ENCODE measurements at places on chromosomes 6 and 20.

- no peak for DNase-seq
These were observed 6.2 kb upstream of the GCM1 start for GRCh38 chr6:53154794-53155193.

DNA sequence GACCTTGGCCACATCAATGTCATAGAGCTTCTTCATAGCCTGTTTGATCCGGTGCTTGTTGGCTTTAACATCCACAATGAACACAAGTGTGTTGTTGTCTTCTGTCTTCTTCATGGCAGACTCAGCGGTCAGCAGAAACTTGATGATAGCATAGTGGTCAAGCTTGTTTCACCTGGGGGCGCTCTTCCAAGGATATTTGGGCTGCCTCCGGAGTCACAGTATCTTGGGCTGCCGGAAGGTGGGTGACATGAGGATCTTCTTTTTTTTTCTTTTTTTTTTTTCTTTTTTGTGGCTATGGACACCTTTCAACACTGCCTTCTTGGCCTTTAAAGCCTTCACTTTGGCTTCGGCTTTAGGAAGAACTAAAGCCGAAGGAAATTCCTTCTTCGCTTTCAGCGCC, 244.6 kb downstream of the GJA1 start:
- DNase-seq: no peak

DNA sequence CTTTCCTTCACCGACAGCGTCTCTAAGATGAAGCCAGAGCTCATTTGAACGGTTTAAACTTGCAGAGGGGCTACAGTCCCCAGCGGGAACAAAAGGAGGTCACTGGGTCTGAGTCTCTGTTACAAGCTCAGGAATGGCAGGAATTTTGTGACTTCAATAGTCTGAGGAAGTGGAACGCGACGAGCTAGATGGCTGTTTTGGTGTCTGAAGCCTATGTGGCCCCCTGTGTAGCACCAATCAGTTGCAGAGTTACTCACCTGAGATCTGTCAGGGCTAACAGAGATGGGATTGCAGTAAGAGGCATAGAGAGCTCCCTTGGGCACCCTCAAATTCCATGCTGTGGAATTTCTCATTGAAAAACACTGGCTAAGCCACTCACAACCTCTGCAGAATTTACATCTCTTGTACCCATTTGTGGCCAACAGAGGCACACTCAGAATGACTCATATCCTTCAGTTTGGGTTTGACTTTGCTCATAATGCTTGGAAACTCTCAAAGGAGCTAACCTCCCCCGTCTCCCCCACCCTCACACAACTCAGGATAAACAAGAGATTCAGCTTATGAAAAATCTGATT, 7.1 kb upstream of the TCP11 start:
- no peak for DNase-seq

DNA sequence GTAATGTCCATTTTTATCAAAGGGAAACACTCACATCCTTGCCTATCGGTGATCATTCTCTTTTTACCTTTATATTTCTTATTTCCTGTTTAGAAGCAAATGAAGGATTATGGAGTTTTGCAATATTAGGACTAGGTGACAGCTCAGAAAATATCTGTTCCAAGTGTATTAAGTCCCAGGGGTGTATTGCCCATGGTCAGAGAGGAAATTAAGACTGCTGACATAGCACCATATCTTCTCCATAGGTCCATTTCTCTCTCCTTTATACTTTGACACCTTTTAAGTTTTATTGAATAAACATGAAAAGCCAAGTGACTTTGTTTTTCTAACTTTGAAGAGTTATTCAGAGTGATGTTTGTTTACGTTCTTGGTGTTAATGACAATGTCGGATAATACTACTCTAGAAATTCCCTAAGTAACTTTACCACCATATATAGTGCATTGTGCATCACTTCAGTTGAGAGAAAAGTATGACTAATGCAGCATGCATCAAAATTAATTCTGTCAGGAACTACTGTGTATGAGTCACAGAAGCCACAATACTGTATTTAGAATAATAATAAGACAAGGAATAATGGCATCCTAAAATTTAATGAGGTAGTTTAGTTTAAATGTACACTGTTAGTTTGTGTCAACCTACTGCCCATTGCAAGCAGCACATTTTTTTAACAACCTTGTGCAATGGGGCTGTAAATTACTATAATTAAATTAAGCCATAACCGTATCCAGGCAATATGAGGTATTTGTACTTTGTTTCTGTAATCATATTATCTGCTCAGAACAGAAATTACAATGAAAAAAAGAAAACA, 474.4 kb upstream of the RNF217 start:
- DNase-seq: no peak

DNA sequence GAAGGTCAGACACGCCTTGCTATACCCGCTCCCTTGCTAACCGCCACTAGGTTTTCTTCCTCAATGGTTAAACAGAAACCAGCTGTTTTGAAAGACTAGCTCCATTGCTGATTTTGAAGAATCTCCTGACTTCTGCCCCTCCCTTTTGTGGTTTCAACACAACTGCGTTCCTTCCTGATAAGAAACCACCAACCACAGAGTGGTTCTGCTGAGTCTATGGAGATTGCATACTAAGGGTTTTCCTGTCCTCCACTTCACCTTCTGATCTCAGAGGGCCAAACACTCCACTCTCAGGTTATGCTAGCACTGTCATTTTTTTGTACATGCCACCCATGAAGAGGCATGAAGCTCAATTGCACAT, 207.9 kb downstream of the MYLK4 start:
- no peak for DNase-seq

- DNase-seq: peak; percentile 72
These were observed 50.8 kb upstream of the MLN start for GRCh38 chr6:33854572-33855030.

GRCh38 chr20:62792182-62792939, 3.9 kb upstream of the MRGBP start:
- DNase-seq: no peak

DNA sequence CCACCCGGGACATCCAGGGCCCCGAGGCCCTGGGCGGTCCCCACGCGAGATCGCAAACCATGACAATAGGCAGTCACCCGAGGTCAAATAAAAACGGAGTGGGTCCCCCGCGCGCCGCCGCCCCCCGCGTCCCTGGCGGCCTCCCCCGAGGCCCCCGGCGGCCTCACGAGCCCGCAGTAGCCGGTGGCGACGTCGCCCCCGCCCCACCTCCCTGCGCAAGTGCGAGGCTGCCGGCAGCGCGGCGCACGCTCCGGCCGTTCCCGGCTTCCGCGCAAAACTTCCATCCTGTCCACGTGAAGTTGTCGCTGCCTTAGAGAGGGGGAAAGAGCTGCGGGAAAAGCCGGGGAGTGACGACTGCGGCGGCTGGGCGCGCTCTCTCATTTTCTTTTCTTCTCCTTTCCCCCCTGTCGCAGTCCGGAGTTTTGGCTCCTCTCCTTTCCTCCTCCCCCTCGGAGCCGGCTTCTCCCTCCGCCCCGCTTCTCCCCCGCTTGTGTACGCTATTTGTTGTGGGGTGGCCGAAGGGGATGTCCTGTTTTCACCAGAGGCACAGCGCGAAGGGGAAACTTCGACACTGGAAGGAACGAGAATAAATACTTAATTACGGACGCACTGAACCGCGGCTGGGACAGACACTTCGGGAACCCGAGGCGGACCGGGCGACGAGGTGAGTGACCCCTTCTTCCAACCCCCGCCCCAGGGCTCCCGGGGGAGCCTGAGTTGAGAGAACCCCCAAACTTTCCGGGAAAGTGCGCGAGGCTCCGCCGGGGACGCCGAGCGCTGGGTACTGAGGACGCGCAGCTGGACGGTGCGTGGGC, at the start of gene EYA4:
Gene EYA4 (plus strand): TSS at position 272 of the 815 bp plus-strand sequence. CDS start 33,424 bp downstream, outside the sequence.
- DNase-seq: no peak

GRCh38 chr20:50607850-50608749, 83.2 kb downstream of the RIPOR3 start:
- no peak for DNase-seq

GRCh38 chr6:30104661-30105060, 8.2 kb downstream of the TRIM31 start:
- no peak for DNase-seq

- DNase-seq: no peak
These were observed 5.2 kb upstream of the MEP1A start for GRCh38 chr6:46787871-46788540.

DNA sequence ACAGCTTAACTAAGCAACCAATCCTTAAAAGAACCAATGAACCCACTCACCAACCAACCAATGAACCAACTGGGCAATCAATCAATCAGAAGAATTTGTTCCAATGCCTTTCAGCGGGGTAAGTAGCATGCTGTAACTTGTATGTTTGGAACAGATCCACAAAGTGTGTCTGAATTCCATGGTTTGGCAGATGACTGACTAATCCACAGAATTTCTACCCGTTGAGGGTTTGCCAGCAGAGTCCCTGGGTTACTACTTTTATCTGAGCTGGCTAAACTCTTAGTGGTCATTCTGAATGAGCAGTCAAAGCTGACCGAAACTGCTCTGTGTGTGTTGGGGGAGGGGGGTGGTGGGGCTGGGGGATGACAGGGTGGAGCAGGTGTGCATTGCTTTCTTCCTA, 125.0 kb upstream of the JAG1 start:
- DNase-seq: no peak

- DNase-seq: no peak
These were observed 137.0 kb downstream of the ARID1B start for GRCh38 chr6:156914181-156914580.

DNA sequence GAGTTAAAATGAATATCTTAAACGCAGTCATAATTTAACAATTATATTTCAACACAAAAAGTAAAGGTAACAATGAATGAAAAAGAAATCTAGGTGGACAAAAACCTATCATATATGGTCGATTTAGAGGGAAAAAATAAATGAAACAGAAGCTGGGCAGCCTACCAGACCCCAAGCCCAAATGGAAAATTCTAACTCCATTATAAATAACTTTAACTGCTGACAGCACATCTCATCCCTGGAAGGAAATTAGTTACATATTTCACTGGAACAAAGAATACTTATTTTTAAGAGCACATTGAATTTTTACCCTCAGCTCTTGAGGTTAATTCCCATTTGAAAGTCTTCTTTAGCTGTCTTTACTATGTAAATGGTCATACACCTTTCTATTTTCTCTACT, 39.1 kb downstream of the COL12A1 start:
- DNase-seq: no peak

- DNase-seq: no peak
These were observed 71.0 kb downstream of the CYP39A1 start for GRCh38 chr6:46581459-46582177.

GRCh38 chr20:61875221-61875885, 190.3 kb downstream of the TAF4 start:
- DNase-seq: no peak

- no peak for DNase-seq
These were observed 263.6 kb downstream of the CD83 start for GRCh38 chr6:14380901-14381828.

- no peak for DNase-seq
These were observed 20.6 kb downstream of the VIP start for GRCh38 chr6:152771061-152771687.

DNA sequence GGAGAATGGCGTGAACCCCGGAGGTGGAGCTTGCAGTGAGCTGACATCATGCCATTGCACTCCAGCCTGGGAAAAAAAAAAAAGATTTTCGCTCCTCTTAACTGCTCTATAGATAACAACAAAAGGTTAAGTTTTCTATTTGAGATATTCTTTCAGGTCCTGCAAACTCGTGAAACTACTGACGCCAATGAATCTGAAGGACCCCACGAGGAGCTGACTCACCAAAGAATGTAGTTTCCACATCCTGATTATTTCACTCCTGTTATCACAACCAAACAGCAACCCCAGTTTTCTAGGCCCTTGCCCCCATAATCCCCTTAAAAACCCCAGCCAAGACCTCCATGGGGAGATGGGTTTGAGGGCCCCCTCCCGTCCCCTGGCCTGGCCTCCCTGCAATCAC, 58.7 kb downstream of the OTOR start:
- no peak for DNase-seq

- no peak for DNase-seq
These were observed 89.9 kb upstream of the RALGAPA2 start for GRCh38 chr20:20802328-20802727.

DNA sequence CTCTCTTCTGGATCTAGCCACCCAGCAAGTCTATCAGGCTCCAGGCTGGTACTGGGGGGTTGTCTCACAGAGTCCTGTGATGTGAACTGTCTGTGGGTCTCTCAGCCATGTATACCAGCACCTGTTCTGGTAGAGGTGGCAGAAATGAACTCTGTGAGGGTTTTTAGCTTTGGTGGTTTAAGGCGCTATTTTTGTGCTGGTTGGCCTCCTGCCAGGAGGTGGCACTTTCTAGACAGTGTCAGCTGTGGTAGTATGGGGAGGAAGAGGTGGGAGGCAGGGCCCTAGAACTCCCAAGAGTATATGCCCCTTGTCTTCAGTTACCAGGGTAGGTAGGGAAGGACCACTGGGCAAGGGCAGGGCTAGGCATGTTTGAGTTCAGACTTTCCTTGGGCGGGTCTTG, 75.8 kb downstream of the SNAP91 start:
- no peak for DNase-seq

DNA sequence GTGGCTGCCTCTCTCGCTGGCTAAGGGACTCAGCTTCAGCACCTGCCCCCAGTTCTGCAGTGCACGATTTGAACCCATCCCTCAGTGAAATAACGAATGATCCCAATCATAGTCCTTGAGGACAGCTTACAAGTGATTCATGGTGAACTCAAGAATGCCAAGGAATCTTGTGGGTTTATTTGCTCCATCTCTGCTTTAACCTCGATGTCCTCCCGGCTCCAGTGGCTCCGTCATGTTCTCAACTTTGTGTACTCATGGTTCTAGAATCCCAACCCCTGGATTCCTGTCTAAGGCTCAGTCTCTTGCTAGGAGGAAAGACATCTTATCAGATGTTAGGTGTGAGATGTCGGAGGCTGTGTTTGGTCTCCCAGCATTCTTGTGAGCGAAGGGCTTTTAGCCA, 29.0 kb upstream of the GTSF1L start:
- no peak for DNase-seq

- no peak for DNase-seq
These were observed 31.2 kb upstream of the IRF4 start for GRCh38 chr6:360349-360748.

- no peak for DNase-seq
These were observed 48.4 kb upstream of the NCOA3 start for GRCh38 chr20:47453167-47453782.

DNA sequence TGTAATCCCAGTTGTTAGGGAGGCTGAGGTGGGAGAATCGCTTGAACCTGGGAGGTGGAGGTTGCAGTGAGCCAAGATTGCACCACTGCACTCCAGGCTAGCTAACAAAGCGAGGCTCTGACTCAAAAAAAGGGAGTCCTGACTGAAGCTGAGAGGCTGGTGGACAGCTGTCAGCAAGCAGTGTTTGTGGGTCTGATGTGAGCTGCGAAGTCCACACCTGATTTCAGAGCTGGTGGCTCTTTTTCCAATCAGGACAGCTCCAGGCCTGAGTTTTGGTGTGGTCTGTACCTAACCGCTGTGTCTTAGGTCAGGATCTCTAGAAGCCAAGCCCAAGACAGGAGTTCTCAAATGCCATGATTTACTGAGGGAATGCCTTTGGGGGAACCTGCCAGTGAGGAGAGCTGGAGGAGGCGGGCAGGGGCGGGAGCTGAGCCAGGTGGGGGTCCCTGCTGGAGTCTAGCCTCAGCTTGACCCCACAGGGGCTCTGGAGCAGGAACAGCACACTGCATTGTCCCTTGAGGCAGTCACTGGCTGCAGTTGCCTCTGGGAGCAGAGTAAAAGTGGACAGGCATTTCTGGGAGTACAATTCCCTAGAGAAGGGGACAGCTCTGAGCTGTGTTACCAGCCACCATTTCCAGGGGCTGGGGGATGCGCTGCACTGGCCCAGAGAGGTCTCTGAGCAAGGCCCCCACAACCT, 5.0 kb downstream of the GFRA4 start:
- DNase-seq: no peak

GRCh38 chr20:17497821-17498580, 33.2 kb downstream of the BFSP1 start:
- no peak for DNase-seq
